Stimulated activated CD4-positive, alpha-beta T cell treated with anti-CD3 and anti-CD28 coated beads, Interleukin-2, amount 100 ng/mL, for 48 hours (primary cell): ENCODE measurements at places on chromosomes 6 and 20.

- DNase-seq = no peak
These were observed 41.4 kb downstream of the MAP3K7 start for GRCh38 chr6:90545448-90545847.

GRCh38 chr6:121760745-121761144 lies 325.3 kb downstream of the GJA1 start:
- no peak for DNase-seq

- DNase-seq = no peak
These were observed 86.1 kb downstream of the CDC5L start for GRCh38 chr6:44473393-44474189.

GRCh38 chr20:60000271-60001042 lies 42.2 kb downstream of the CDH26 start:
- DNase-seq = no peak

GRCh38 chr6:151402228-151402627 lies 10.9 kb upstream of the ZBTB2 start:
- DNase-seq = no peak
